ENCODE measurements at places on chromosomes 5 and 9.
A peak's percentile ranks its signal among the peaks of the same experiment; 100 is the strongest.

DNA sequence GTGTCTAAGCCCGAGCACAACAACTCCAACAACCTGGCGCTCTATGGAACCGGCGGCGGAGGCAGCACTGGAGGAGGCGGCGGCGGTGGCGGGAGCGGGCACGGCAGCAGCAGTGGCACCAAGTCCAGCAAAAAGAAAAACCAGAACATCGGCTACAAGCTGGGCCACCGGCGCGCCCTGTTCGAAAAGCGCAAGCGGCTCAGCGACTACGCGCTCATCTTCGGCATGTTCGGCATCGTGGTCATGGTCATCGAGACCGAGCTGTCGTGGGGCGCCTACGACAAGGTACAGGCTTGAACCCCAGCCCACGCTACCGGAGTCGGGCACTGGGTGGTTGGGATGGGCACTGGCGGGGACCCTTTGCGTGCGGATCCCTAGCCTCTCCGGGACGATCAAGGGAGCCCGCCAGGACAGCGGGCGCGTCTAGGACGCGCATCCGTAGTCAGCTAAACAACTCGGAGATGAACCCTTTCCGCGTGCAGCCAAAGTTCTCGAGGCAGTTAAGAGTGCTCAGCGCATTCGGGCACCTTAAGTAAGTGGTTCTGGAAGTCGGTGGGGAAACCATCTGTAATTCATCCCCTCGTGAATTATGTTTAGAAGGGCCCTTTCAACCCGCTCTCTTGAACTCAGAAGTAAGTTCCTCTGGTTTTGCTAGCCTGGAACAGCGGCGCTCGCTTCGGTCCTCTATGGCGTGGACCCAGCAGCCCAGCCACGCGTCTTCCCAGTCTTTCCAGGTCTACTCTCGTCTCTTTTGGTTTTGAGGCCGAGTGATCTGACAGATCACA, 1.3 kb downstream of the KCNN2 start:
- DNase-seq = no peak

DNA sequence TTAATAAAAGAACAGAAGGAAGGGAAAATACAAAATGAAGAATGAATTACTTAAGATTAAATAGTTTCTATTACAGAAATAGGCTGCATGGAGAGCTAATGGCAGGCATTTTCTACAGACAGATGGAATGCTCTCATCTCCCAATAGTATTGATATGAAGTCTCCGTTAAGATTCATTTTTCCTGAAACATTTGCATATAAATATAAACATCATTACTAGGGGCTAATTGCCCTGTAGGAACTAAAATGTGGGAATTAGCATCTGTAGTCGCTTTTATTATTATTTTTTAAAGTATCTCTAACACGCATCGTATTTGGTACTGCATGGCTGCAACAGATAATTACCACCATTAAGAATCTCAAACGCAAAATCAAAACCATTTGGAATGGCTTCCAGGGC, 2275.5 kb downstream of the MAT2B start:
- no peak for DNase-seq

GRCh38 chr9:98121058-98121457, 2.0 kb upstream of the TRIM14 start:
- no peak for DNase-seq

- DNase-seq = no peak
These were observed 144.5 kb upstream of the FTMT start for GRCh38 chr5:121707178-121707577.

DNA sequence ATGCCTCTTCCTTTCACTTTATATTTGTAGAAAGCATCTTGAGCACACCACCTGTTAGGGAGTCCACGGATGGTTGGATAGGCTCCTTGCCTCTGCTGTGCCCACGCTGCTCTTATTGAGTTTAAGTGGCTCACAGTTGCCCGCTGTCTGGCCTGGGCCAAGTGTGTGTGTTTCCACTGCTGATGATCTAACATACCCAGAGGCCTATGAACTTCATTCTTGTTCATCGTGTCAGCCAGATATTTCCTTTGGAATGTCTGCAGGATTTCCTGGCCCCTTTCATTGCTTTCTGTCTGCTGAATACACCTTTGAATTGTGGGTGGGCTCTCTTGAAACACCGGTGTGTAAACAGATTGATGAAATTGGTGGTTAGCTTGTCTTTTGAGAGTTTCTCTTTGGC, 46.6 kb downstream of the MVB12B start:
- DNase-seq = no peak

DNA sequence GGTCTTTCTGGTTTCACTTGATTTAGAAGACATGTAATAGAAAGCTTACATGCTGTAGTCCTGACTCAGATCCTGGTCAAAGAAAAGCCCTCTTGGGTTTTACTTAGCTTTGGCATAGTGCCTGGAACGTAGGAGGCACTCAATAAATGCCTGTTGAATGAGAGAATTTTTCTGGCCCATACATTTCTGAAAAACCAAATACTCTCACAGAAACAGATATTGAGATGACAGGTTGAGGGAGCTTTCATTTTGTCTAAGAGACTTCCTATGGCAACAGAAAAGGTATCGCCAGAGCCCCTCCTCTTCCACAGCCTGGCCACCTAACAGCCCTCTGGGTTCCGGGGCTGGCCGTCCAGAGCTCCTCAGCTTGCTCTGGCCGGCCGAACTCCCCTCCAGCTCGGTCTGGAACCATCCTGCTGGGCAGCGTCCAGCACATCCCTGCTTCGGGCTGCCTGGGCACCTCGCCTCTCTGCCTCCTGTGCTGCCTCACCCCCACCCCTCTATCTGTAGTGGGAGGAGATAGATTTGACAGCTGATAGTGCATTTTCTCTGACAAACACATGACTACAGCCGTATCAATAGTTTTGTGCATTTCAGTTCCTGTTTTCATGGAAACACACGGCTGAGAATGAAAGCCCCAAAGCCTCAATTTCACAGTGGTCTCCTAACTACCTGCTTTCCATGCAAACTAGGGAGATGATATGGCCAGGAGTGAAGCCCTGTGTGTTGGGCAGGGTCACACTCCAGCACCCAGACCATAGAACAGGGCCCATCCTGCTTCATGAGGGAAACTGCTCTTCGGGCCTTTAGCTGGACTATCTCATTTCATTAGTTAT, 1.1 kb downstream of the IL4 start:
- peak; percentile 93 for DNase-seq

DNA sequence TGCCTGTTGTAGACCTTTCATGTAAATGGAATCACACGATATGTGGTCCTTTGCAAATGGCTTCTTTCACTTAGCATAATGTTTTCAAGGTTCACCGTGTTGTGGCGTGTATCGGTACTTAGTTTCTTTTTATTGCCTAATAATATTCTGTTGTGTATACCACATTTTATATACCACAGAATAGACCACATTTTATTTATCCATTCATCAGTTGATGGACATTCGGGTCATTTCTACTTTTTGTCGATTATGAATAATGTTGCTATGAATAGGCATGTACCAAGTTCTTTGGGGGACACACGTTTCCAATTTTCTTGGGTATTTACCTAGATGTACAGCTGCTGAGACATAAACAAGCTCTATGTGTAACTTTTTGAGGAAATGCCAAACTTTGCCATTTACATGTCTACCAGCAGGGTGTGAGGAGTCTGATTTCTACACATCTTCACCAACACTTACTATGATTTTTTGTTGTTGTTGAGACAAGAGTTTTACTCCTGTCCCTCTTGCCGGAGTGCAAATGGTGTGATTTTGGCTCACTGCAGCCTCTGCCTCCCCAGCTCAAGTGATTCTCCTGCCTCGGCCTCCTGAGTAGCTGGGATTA, 144.7 kb downstream of the RGS3 start:
- DNase-seq = no peak

DNA sequence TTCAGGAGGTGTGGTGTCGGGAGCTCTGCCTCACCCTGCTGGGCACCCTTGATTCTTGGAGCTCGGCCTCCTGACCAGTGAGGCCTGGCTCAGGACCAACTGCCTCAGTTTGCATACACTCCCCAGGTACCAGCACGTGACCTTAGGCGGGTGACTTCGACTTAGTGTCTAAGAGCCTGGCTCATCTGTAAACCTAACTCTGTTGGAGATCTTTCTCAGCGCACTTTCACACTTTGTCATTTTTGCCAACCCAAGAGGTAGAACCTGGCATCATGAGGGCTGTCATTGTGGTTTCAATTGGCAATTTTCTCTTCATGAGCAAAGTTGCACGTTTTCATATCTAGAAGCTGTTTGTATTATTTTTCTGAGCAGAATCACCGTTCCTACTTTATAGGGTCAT, 13.4 kb upstream of the WNK2 start:
- no peak for DNase-seq

- no peak for DNase-seq
These were observed 60.4 kb downstream of the COL15A1 start for GRCh38 chr9:99004115-99004514.

GRCh38 chr9:134030821-134031470, 5.7 kb downstream of the BRD3OS start:
- DNase-seq = no peak

DNA sequence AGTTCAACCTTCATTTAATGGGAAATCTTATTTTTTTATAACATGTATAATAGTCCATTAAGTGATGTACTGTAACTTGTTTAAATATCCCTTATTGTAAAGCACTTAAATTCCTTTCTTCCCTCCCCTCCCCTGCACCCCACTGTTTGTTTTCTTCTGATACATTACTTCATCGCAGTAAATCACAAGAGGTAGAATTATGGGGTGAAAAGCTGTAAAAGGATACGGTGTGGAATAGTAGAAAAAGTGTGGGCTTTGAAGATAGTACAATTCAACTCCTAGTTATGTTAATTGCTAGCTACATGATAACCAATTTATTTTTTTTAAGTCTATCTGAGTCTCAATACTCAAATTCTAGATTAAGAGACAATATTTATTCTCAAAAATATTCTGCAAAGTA, 41.9 kb upstream of the MACIR start:
- no peak for DNase-seq

DNA sequence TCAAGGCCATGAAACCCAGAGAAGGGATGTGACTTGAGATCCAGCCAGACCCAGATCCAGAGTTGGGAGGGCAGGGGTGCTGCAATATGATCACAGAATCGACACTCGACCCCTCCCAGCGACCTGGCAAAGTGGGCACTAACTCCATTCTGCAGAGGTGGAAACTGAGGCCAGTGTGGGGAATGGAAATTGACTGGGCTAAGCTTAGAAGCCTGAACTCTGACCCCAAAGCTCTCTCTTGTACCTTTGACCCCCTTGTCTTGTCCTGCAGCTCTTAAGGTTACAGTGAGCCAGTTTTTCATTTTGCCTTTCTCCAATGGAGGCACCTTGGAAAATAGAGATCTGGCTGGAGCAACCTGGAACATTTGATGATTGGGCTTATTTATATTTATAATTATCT, 14.5 kb upstream of the ERGIC1 start:
- no peak for DNase-seq

DNA sequence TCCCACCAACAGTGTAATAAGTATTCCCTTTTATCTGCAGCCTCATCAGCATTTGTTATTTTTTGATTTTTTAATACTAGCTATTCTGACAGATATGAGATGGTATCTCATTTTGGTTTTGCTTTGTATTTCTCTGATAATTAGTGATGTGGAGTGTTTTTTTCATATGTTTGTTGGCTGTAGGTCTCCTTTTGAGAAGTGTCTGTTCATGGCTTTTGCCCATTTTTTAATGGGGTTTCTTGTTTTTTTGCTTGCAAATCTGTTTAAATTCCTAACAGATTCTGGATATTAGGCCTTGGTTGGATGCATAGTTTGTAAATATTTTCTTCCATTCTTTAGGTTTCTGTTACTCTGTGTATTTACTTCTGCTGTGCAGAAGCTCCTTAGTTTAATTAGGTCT, 445.4 kb upstream of the DAB2 start:
- DNase-seq = no peak

- DNase-seq = no peak
These were observed 2.9 kb upstream of the IL17B start for GRCh38 chr5:149381986-149382338.
